GM23338 (cell line): ENCODE measurements at places on chromosomes 4 and X. TPM values are rescaled to one million over a fixed set of nuclear protein-coding genes. Genes with fewer than 3 reads are reported as not detected.
A peak's percentile ranks its signal among the peaks of the same experiment; 100 is the strongest.

Gene SAGE1
- total RNA-seq = 0.19 TPM in 1 of 2 replicates, not detected in the other

Gene TGIF2LX
- not detected in 2 replicates for total RNA-seq

Gene CLIC2
- 0.56 and 0.85 TPM in 2 replicates for total RNA-seq

Gene PRDM8
- total RNA-seq = not detected in 2 replicates

Gene GLRA2
- total RNA-seq = not detected in 2 replicates

Gene NSD2
- total RNA-seq = 69.6 and 84.4 TPM in 2 replicates

Gene PRRG1
- 7.0 and 10.8 TPM in 2 replicates for total RNA-seq

Gene ADH1B
- not detected in 2 replicates for total RNA-seq

Gene VEGFC
- total RNA-seq = 1.0 and 1.1 TPM in 2 replicates

Gene AKAP4
- total RNA-seq = not detected in 2 replicates

Gene PNMA6A
- 6.6 and 7.1 TPM in 2 replicates for total RNA-seq

Gene ZNF518B
- 9.5 and 10.8 TPM in 2 replicates for total RNA-seq

Gene ODAM
- total RNA-seq = not detected in 2 replicates

DNA sequence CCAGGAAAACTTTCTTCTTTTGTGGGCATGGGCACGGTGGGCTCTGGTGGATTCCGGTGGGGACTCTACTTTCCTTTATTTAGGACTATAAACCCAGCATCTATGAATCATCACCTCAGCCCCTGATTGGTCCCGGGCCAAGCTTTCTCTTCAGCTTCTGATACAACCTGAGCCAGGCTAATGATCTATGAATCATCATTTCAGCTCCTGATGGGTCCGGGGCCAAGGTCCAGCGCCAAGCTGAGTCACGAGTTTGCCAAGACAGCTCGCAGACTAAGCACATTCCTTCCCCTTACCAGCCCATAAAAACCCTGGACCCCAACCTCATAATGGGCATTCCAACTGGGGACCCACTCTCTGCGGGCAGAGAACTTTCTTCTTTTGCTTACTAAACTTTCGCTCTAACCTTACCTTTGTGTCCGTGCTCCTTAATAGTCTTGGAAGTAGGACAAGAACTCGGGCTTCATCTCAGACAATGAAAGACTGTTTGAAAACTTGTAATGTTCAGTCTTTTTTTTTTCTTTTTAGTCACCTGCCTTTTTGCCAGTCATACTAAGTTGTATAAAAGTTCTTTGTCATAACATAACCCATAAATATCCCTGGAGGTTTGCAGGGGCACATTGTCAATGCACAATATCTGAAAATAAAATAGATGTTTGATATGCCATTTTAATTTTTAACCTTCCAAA lies 904.9 kb upstream of the EPHA5 start:
- DNase-seq = no peak
- no peaks in the 10 kb centered on the region for H3K4me1 ChIP-seq
- H3K27ac ChIP-seq = no peak overlapping the region
- H3K4me3 ChIP-seq = no peak overlapping the region

GRCh38 chr4:127145006-127145540 lies 487.7 kb upstream of the INTU start:
- H3K4me1 ChIP-seq = no peaks in the 10 kb centered on the region
- DNase-seq = no peak
- no peak overlapping the region for H3K4me3 ChIP-seq
- no peak overlapping the region for H3K27ac ChIP-seq
- H3K36me3 ChIP-seq = no peaks in the 10 kb centered on the region

- no peaks in the 10 kb centered on the region for H3K36me3 ChIP-seq
- no peak for DNase-seq
- no peaks in the 10 kb centered on the region for H3K27me3 ChIP-seq
- no peak overlapping the region for H3K27ac ChIP-seq
These were observed 37.2 kb upstream of the USP9X start for GRCh38 chrX:41047878-41048534.

GRCh38 chr4:119729835-119730670 lies 101.4 kb upstream of the PDE5A start:
- H3K4me3 ChIP-seq = no peak overlapping the region
- H3K4me1 ChIP-seq = peaks cover 19% of the 10 kb centered on the region
- H3K27ac ChIP-seq = no peak overlapping the region
- no peak for DNase-seq

GRCh38 chrX:74251006-74251930 lies 52.7 kb upstream of the ZCCHC13 start:
- H3K36me3 ChIP-seq = 0 out of 2 replicates have a peak, but pooled peaks cover 3% of the 10 kb centered on the region
- no peak overlapping the region for H3K4me3 ChIP-seq
- H3K27me3 ChIP-seq = no peaks in the 10 kb centered on the region
- H3K4me1 ChIP-seq = peaks cover 47% of the 10 kb centered on the region
- H3K27ac ChIP-seq = peak overlapping the region; percentile 91

DNA sequence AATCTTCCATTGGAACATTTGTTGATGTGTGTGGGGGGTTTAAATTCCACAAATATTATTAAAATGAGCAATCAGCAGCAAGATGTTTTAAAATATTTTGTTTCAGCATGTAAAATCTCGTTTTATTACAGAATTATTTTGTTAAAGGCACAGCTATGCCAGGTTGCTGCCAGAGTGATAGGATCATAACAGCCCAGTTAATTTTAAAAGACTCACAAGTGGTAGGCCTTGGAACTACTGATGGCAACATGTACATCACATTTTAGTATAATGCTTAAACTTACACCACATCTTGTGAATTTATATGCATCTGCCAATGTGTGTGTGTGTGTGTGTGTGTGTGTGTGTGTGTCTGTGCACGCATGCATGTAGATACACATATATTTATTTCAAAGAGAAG lies 97.8 kb upstream of the SPRY1 start:
- H3K4me1 ChIP-seq = peaks cover 30% of the 10 kb centered on the region
- H3K27ac ChIP-seq = no peak overlapping the region
- DNase-seq = no peak
- H3K36me3 ChIP-seq = no peaks in the 10 kb centered on the region

DNA sequence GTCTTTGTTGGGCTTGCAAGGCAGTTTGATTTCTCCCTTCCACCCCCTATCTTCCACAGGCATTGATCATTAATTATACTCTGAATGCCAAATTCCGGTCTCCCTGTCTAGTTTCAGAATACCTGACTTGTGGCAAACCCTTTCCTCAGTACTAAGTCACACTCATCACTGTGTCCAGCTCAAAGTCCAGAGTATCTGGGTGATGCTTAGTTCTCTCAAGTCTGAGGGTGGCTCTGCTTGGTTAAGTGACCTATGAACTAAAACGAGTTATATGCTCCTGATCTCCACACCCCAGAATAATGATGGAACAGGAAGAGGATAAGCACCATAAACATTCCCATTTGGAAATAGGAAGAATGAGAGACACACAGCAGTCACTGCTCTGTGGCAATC lies 6.5 kb downstream of the SMIM9 start:
- H3K36me3 ChIP-seq = no peaks in the 10 kb centered on the region
- H3K27ac ChIP-seq = no peak overlapping the region
- no peaks in the 10 kb centered on the region for H3K4me1 ChIP-seq
- H3K4me3 ChIP-seq = no peak overlapping the region
- H3K27me3 ChIP-seq = no peaks in the 10 kb centered on the region

DNA sequence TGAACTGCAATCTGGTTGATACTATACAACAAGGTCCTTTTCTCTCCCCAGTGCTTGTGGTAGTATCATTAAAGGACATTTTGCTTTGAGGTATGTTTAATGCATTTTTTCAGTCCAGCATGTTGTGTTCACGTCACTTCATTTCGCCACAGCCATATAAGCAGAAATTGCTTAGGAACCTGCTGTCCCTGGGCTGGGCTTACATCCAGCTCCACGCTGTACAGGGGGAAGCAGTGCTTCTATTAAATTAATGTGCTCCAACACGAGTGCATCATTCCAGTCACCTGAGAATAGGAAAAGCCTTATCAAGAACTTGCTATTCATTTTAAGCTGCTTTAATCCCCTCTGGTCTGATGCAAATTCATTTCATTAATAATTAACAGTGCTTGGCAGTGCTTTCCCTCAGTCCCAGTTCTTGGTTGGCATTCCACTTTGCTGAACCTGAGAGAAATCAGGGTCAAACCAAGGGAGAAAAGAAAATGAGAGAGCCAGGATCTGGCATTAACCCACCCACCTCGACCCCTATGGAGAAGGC lies 47.4 kb upstream of the PTCHD1 start:
- H3K27ac ChIP-seq = no peak overlapping the region
- no peak overlapping the region for H3K4me3 ChIP-seq
- H3K36me3 ChIP-seq = no peaks in the 10 kb centered on the region
- H3K4me1 ChIP-seq = no peaks in the 10 kb centered on the region
- no peak for DNase-seq

- 0 out of 2 replicates have a peak, but pooled peaks cover 5% of the 10 kb centered on the region for H3K4me1 ChIP-seq
- no peak for DNase-seq
- no peak overlapping the region for H3K4me3 ChIP-seq
- H3K27me3 ChIP-seq = no peaks in the 10 kb centered on the region
- H3K36me3 ChIP-seq = no peaks in the 10 kb centered on the region
These were observed 1.9 kb upstream of the FAM9C start for GRCh38 chrX:13046141-13046855.

- H3K27ac ChIP-seq = no peak overlapping the region
- H3K27me3 ChIP-seq = no peaks in the 10 kb centered on the region
- no peak overlapping the region for H3K4me3 ChIP-seq
- no peak for DNase-seq
- peaks cover 31% of the 10 kb centered on the region for H3K4me1 ChIP-seq
These were observed 1.5 kb upstream of the SCARB2 start for GRCh38 chr4:76215077-76215476.

- H3K27me3 ChIP-seq = peaks cover 51% of the 10 kb centered on the region
- no peak overlapping the region for H3K4me3 ChIP-seq
- H3K36me3 ChIP-seq = no peaks in the 10 kb centered on the region
- H3K27ac ChIP-seq = no peak overlapping the region
- H3K4me1 ChIP-seq = peaks cover 5% of the 10 kb centered on the region; the same call in 1 of the 2 replicates
These were observed 4.0 kb downstream of the DCLK2 start for GRCh38 chr4:150082241-150082640.

- H3K4me3 ChIP-seq = no peak overlapping the region
- no peak for DNase-seq
- no peaks in the 10 kb centered on the region for H3K36me3 ChIP-seq
- no peaks in the 10 kb centered on the region for H3K4me1 ChIP-seq
- no peak overlapping the region for H3K27ac ChIP-seq
- no peaks in the 10 kb centered on the region for H3K27me3 ChIP-seq
These were observed 68.2 kb upstream of the ACSL1 start for GRCh38 chr4:184893801-184894571.
